AG04449 (cell line): ENCODE measurements at places on chromosomes 4 and X.

GRCh38 chrX:148785256-148785655 is 284.8 kb downstream of the AFF2 start:
- DNase-seq, result no peak

GRCh38 chr4:6458528-6458927 is 13.9 kb downstream of the PPP2R2C start:
- no peak for DNase-seq

DNA sequence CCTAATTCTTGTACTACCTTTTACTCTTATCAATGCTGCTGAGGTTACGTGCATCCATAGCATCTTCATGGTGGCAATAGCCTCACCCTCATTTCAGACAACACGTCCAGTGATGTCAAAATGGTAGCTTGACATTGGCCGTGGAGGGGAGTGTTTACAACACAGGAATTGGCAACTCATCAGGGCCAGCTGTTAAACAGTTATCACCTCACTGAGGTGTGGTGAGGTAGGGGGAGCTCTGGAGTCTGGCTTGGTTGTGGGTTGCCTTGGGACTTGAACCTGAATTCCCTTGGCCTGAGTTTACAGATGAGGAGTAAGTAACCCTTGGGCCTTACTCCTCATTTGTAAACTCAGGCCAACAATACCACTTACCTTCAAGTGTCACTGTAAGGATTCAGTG is 10.4 kb downstream of the SASH3 start:
- no peak for DNase-seq

DNA sequence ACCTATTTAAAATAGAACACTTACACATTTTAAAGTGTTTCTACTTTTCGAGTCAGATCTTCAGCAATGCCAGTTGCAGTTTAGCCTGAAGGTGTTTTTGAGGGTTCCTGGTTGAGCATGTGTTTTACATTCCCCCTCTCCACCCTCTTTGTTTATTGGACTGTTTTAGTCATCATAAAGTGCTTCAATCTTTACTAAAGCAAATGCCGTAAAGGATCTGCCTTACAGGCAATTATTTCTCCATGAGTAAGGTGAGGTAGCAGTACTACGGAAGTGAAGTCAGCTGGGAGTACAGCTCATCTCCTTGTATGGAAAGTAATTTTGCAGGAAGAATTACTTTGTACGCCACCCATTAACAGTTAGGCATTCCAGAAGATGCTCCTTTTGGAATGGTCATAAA is 36.9 kb downstream of the PDLIM5 start:
- DNase-seq, result no peak

- DNase-seq, result no peak
Measured at GRCh38 chr4:103201724-103202123, 3.6 kb upstream of the CENPE start.
